Endodermal cell (in vitro differentiated cells): ENCODE measurements at places on chromosomes 2 and 18. TPM values are rescaled to one million over a fixed set of nuclear protein-coding genes. Genes with fewer than 3 reads are reported as not detected.

DNA sequence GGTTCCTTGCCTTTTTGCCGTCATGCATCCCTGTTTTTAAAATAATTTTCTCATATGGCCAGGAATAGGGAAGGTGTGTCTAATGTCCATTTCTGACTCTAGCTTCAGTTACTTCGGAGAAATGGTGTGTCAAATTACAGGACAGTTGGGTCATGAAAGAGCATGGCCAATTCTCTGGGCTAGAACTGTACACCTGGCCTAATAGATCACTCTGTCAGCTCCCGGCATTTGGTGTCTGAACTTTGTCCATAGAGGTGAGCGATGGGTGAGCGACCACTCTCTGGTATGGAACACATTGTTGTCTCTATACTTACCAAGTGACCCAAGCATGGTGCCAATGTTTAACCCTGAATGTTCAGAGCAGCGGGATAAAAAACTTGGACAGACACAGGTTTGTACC is 38.3 kb upstream of the ASB18 start:
- no peak for DNase-seq

The CSRNP3 gene
- 13.6 to 16.1 TPM (median 14.1 TPM) in 3 replicates for total RNA-seq

DNA sequence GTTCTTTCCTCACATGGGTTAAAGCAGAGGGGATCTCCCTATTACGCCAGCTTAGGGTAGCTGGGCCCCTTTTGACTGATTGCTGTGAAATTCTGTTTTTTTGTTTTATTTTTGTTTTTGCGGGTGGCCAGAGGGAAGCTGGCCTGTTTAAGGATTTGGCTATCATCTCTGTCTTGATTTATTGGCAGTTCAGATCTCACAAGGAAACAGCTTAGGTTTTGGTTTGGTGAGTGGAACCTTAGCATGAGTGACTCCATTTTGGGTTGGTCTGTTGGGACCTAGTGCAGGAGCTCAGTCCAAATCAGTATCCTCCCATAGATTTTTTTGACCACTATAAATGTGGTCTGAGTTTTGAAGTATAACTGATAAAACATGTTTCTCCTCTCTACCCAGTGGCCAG is 25.6 kb upstream of the NTSR2 start:
- no peak for DNase-seq

DNA sequence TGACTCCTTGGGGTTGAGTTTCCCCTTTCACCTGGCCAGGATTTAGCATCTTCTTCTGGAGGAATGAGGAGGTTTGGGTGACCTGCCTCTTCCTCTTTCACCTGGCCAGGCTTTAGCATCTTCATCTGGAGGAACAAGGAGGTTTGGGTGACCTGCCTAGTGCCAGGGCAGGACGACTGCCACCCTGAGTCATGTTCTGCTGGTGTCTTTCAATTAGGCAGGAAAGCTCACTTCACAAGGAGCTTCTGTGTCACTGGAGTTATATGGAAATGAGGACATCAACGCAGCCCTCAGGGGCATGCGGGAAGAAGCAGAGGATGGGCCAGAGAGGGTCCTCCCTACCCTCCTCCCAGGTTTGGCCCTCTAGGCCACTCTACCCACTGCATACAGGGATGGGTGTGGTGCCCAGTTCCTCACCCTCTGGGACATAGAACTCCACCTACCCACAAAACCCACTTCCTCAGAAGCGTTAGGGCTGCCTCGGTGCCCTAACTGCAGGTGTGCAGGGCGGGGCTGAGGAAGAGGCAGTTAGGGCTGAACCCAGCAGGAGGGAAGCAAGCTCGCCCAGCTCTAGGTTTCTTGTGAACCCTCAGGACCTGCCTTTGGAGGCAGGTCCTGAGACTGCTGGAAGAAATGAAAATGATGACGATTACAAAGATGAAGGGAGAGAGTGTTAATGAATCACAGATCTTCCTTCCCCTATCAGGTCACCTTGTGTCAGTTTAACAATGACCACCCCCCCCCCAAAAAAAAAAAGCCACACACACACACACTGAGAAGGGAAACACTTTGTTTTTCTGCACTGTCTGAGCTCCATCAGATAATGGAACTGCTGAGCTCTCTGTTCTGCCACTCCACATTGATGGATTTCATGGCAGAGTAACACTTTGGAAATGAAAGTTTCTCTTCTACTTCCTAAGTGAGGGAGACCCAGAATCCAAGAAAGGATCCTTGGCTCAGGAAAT is 71.0 kb downstream of the ARL4C start:
- DNase-seq, result no peak

DNA sequence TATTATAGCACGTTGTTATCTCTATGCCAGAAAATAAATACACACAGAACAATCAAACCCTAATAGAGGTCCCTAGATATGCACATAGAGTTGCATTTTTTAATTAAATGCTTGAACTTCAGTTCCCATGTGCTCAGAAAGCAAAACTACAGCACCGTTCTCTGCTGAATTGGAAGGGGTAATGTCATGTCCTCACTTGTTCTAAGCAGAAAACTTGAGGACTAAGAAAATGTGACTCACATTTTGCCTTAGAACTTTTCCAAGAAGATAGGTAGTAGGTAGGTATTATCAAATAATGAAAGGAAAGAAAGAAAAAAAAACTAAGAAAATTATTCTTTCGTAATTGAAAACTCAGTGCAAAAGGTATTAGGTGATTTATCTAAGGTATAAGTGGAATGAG is 607.3 kb downstream of the ERBB4 start:
- no peak for DNase-seq

- no peak for DNase-seq
Observed at GRCh38 chr2:201246280-201246679, 14.1 kb upstream of the CASP8 start.

GRCh38 chr2:149076863-149077412 is 38.4 kb downstream of the LYPD6B start:
- DNase-seq, result peak; percentile 72

GRCh38 chr2:43018179-43019024 is 208.0 kb downstream of the ZFP36L2 start:
- peak; percentile 37 for DNase-seq

- no peak for DNase-seq
Observed at GRCh38 chr18:45408218-45408617, 207.1 kb upstream of the SLC14A2 start.

- no peak for DNase-seq
Observed at GRCh38 chr2:75862547-75862946, 151.8 kb upstream of the GCFC2 start.
